Renal cortical epithelial cell (primary cell): ENCODE measurements at places on chromosomes 3 and 15. TPM values are rescaled to one million over a fixed set of nuclear protein-coding genes. Genes with fewer than 3 reads are reported as not detected.

C15orf40 gene
- 3.5 and 5.8 TPM in 2 replicates for total RNA-seq

ACAN gene
- total RNA-seq: under 0.01 TPM in 1 of 2 replicates, not detected in the other

ST8SIA2 gene
- total RNA-seq: 2.3 and 5.7 TPM in 2 replicates

KLHL40 gene
- not detected in 2 replicates for total RNA-seq

TMEM266 gene
- total RNA-seq: not detected in 2 replicates

PRTG gene
- total RNA-seq: 3.8 and 19.0 TPM in 2 replicates

DLL4 gene
- 0.15 and 0.17 TPM in 2 replicates for total RNA-seq

IGDCC3 gene
- 0.05 TPM in 1 of 2 replicates, not detected in the other for total RNA-seq

DNA sequence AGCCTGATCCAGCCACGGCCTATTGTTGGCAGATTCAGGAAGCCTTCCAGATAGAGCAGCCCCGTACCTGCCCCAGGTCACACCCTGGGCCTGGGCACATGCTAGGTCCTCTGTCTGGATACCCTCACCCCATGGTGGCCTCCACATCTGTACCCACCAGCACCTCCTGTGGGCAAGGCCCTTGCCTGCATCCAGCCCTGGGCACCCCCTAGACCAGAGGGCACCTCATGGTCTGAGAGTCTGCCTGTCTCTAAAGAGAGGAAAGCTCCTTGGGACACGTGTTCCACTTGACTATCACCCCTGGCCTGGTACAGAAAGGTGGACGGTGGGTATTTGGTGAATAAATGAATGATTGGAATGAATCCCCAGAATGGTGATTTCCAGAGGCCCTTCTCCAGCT is 8.9 kb upstream of the COMMD4 start:
- DNase-seq: no peak

DNA sequence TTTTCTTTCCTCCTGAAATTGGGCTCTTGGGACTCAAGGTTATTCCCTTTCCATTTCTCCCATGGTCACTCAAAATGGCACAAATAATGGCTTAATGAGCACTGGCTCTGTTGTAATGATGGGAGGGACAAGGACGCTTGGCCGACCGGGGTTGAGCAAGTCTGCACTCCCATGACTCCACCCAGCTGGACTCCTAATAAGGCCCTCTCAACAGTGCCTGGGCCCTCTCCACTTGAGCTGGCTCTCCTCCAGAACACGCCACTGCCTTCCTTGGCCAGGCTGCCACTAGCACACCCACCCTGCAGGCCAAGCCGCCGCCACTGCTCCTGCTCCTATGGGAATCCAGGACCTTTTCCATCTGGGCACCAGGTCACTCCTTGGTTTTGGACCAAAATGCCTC is 42.3 kb downstream of the ADCY5 start:
- DNase-seq: peak; percentile 29

- DNase-seq: no peak
Measured at GRCh38 chr3:127762077-127762786, 60.1 kb downstream of the MGLL start.

GRCh38 chr3:127226946-127227842 is 34.3 kb downstream of the PRR23E start:
- DNase-seq: no peak

DNA sequence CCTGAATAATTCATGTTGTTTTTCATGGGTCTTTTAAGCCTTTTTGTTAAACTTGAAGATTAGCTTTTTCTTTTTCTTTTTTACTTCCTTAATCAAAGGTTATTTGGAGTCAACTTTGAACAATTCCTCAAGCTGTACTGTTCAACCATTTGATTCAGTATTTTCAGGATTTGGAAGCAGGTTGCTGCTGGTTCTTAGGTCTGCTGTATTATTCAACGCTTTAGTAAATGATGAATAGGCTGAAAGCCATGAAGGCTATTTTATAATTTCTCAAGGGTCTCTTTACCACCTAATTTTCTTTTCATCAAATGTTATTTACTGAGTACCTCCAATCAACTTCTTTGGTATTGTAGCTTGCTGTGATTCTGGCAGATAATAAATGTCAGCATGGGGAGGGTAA is 45.8 kb upstream of the KBTBD8 start:
- DNase-seq: no peak

GRCh38 chr3:101689286-101689685 is 2.8 kb upstream of the RPL24 start:
- no peak for DNase-seq

GRCh38 chr3:24623657-24624056 is 129.0 kb upstream of the THRB start:
- DNase-seq: no peak

- peak; percentile 58 for DNase-seq
Measured at GRCh38 chr15:99409097-99409473, 156.7 kb upstream of the MEF2A start.

DNA sequence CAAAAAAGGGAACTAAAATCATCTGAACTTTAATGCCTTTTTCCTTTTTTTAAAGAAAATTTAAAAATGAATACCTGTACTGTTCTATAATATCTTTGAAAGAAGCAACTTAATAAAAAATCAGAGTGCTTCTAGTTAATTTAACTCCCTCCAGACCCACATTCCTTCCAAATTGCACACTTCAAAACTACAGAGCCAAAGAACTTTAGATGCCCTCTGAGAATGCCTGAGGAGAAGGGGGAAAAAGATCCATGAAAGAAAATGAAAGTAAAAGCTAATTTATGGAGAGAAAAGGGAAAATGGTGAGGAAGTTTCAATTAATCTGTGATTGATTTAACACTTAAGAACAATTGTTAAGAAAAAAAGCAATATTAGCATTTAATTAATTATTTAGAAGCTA is 1141.6 kb downstream of the IGSF11 start:
- no peak for DNase-seq

DNA sequence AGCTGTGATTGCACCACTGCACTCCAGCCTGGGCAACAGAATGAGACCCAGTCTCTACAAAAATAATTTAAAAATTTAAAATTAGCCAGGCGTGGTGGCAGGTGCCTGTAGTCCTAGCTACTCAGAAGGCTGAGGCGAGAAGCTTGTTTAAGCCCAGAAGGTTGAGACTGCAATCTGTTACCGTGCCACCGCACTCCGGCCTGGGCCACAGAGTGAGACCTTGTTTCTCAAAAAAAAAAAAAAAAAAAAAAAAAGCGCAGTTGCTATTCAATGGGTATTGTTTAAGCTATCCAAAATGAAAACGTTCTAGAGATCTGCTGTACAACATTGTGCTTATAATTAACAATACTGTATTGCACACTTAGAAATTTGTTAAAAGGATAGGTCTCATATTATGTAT is 24.0 kb downstream of the ZNF148 start:
- no peak for DNase-seq

- DNase-seq: no peak
Measured at GRCh38 chr3:143791386-143791785, 56.9 kb downstream of the SLC9A9 start.

GRCh38 chr3:103813955-103814354 is 1379.1 kb downstream of the ZPLD1 start:
- DNase-seq: no peak

- DNase-seq: no peak
Measured at GRCh38 chr3:152069871-152070270, 196.4 kb downstream of the SUCNR1 start.

- DNase-seq: no peak
Measured at GRCh38 chr15:58056015-58056414, 9.5 kb downstream of the ALDH1A2 start.

GRCh38 chr3:152460936-152461335 is 192.2 kb downstream of the MBNL1 start:
- DNase-seq: no peak

DNA sequence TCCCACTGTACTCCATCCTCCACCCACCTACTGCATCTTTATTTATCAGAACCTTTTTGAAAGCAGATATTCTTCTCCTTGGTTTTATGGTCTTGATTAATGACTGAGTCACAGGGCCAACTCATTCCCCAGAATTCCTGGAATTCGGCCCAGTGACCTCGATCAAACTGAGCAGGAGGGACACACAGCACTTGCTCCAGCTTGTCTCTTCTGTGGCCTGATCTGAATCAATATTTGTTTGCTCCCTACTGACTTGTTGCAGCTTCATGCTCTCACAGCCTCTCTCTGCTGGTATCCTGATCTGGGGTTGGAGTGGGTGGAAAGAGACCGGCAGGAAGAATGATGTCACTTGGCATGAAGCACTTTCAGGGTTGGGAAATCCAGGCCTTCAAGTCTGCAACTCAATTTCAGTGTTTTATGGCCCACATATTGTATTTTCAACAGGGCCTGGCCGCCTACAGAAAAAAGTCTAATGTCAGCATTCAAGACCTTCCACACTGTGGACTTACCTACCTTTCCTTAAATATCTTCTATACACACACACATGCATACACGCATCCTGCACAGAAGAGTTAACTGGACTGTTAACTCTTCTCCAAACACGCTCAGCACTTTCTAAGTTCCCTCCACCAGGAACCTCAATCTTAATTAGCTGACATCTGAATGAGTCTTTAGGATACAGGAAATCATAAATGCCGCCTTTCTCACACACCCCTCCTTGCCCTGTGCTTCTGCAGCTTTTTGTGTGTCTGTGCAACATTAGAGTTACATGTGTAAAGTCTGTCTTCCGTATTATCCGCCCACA is 4.6 kb downstream of the ANXA2 start:
- peak; percentile 99 for DNase-seq

GRCh38 chr3:150376001-150376848 is 31.9 kb upstream of the TSC22D2 start:
- peak; percentile 67 for DNase-seq

DNA sequence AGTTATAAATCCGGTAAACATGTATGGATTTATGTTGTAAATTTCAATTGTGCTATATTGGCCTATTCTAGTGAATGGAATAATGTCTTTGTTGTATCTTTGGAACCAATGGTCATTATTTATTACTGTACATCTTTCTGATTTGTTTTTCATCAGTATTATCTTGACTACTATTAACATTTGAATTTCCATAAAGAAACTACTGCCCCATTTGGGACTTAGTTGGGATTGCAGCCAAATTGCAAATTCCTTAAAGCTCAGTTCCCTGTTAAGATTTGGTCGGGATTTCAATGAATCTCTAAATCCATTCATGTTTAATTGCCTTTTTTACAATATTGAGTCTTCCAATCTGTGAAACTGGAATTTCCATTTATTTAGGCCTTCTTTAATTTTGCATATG is 822.4 kb upstream of the CADM2 start:
- no peak for DNase-seq

- no peak for DNase-seq
Measured at GRCh38 chr3:38726751-38727150, 77.3 kb upstream of the SCN5A start.

GRCh38 chr3:114746502-114746901 is 400.6 kb downstream of the ZBTB20 start:
- no peak for DNase-seq

DNA sequence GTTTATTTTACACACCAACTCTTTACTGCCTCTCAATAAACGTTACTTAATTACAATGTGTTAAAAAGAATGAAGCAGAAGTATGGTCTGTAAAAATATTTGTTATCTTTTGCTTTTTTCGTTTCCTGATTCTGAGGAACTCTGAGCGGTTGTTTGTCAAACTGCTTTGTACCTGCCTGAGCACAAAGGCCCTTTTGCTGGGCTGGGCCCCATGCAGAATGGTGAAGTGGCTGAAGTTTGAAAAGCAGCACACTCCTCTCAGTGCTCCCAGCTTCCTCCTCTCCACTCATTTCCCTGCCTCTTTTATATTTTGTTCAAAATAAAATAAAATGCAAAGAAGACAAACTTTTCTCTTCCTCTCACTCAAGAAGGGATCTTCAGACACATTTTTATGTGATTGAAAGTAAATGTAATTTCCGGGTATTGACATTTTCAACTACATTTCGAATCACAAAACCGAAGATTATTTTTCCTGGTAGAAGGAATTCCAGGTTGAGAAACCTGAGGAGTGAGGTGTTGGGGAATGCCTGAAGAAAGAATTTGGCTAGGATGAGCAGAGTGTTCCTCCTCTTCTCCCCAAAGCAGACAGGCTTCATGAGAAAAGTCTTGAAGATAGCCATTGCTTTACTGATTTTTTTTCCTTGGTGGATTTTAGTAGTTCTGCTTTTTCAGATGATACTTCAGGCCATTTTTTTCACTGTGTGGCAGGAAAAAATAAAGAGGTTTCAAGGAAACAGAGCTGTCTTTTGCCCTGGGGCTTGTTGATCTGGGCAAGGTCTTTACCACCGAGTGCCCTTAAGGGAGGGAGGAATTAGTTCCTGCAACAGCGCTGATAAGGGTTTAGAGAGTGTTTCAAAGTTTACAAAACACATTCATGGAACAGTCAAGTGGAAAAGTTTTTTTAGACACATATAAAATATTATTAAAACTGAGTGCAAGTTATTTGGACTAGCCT is 229.8 kb downstream of the NFKBIZ start:
- no peak for DNase-seq

- peak; percentile 77 for DNase-seq
Measured at GRCh38 chr3:63961891-63962290, 49.7 kb upstream of the SCAANT1 start.

DNA sequence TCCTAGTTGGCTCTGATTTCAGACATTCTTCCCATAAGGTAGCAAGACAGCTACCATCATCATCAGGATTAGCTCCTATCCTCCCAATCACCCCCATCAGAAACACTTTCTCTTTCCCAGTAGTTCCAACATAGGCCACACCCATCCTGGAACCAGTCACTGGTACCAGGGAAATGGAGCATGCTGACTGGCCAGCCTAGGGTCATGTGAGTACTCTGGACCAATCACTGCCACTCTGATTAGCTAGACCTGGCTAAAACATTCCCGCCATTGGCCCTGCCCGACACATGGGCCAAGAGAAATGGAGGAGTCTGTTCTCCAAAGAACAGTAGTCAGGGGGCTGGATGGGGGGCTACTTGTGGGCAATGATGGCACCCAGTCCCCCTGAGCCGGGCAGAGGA is 12.4 kb downstream of the EFCC1 start:
- no peak for DNase-seq

- no peak for DNase-seq
Measured at GRCh38 chr15:64453689-64454037, 6.7 kb upstream of the ZNF609 start.

DNA sequence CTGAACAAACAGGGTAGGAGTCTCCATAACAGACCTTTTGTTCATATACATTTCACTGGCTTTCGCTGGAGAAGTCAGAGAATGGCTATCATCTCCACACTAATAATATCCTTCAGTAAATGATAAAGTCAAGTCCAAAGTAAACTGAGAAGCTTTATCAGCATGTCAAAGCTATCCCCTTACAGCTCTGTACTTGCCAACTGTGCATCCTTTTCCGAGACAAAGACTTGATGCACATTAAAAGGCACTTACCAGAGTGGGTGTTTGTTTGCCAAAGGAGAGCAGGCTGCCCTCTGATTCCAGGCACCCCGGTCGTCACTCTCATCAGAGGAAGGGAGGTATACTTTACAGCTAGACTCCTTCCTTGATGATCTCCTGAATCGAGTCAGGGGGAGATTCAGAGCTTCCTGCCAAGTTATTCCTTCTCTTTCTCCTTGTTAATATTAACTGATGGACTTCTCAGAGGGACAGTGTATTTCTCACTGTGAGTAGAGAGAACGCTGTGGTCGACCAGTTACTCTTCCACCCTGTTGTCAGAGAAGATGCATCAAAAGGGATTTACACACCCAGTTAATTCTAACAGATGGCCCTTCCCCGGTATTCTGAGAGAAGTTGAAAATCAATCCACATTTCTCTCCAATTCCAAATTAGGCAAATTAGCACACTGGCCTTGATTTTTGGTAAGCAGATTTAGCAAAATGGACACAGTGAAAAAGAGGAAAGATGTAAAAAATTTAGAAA is 504.7 kb upstream of the NR2F2 start:
- peak; percentile 35 for DNase-seq

- DNase-seq: no peak
Measured at GRCh38 chr3:53624061-53624857, 129.8 kb downstream of the CACNA1D start.
